Choroid plexus epithelial cell (primary cell): ENCODE measurements at places on chromosomes 6 and 20.
A peak's percentile ranks its signal among the peaks of the same experiment; 100 is the strongest.

GRCh38 chr20:17837179-17837578 lies 131.4 kb downstream of the SNX5 start:
- DNase-seq = no peak

GRCh38 chr20:2972126-2972525 lies 71.3 kb upstream of the GNRH2 start:
- peak; percentile 40 for DNase-seq

DNA sequence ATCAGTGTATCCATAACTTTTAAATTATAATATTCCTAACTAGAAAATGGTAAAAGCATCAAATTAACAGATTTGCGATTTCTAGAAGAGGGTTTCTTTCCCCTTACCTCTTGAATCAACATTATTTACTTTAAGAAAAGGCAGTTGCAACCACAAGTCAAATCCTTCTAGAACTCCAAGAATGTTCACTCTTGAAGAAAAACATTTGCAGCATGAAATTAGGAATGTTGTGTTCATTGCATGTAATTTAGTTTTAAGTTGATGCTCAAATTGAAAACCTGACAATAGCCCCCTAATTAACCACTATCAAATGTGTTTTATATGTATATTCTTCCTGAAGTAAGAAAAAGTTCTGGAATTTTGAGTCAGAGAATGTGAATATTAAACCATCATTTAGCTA lies 2.3 kb upstream of the REV3L start:
- peak; percentile 30 for DNase-seq

- no peak for DNase-seq
Observed at GRCh38 chr6:75419980-75420379, 73.6 kb downstream of the FILIP1 start.

DNA sequence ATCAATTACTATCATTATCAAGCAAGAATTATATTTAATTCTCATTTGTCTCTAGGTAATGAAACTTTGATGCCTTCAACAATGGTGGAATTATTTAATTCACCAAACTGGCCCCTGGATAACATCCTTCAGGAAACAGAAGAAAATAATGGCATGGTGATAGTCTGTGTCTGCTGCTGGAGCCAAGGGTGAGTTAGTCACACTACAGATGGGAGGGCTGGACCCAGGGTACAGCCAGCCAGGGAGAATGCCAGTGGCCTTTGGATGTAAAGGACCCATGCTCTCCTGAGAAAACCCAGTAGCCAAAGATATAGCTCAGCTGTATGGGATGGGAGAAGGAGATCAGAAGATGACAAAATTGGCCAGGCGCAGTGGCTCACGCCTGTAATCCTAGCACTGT lies 60.0 kb upstream of the CNKSR3 start:
- no peak for DNase-seq

GRCh38 chr6:12165722-12166280 lies 124.4 kb upstream of the EDN1 start:
- DNase-seq = no peak

- DNase-seq = peak; percentile 66
Observed at GRCh38 chr20:50969912-50970311, 11.3 kb downstream of the MOCS3 start.

DNA sequence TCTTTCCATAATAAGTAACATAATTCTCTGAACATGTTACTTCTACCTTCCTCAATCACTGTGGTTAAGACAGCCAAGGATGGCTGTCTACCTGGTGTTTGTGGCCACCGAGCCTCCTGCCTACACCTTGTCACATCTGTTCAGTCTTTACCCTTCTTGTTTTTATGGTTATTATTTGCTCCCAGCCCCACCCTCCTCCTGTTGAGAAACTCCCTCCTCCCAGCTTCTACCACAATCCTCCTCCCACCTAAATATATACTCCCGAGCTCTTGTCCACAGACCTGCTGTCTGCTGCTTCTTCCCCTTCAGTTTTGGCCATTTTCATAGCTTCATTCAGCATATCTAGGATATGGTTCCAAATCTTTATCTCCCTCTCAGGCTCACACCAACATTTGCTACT lies 35.7 kb upstream of the GABRR1 start:
- DNase-seq = no peak
